ENCODE measurements at places on chromosomes 16 and 17.
A peak's percentile ranks its signal among the peaks of the same experiment; 100 is the strongest.

DNA sequence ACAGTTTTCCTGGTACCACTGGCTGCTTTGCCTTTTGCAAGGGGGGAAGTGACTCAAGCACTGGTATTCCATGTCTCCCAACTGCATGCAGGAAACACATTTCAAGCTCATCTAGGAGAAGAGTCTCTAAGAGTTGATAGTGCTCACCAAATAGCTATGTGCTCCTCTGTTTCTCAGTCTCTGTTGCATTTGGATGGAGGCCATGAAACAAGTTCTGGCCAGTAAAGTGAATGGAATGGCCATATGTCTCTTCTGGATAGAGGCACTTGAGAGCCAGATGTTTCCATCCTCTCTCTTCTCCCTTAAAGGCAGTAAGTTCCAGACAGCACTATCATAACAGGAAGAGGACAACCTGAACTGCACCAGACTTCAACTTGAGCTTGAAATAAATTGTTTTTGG, 60.6 kb downstream of the C16orf82 start:
- DNase-seq: no peak

GRCh38 chr17:68195667-68196393, 52.0 kb upstream of the AMZ2 start:
- no peak for DNase-seq

DNA sequence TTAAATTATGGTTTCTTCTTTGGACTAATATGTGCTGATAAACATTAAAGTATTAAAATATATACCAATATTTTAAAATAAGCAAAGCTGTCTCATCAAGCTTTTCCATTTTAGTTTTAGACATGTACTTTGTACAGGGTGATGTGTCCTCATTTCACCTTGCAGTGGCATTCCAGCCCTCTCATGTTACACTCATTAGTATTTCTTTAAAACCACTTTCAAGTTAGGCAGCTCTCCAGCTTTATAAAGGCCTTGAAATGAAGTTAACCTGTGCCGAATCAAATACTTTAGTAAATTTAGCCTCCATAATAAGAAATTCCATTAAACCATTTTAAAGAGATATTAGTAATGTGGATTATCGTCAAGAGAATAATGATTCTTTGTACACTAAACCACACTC, 107.6 kb upstream of the HLF start:
- DNase-seq: no peak

DNA sequence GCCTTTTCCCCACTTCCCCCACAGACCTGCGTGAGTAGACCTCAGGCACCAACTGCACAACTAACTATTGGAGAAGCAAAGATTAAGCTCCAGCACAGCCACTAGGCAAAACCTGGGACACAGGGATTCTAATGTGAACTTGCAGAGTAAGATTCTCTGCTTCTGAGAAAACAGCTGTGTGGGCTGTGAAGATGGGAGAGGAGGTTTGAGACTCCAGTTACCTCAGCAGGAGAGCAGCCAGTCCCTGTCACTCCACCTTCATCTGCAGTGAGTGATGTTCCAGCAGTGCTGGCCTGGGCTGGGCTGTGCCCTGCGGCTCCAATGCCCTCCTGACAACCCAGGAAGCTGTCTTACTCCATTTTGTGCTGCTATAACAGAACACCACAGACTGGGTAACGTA, 18.0 kb upstream of the ABAT start:
- no peak for DNase-seq

DNA sequence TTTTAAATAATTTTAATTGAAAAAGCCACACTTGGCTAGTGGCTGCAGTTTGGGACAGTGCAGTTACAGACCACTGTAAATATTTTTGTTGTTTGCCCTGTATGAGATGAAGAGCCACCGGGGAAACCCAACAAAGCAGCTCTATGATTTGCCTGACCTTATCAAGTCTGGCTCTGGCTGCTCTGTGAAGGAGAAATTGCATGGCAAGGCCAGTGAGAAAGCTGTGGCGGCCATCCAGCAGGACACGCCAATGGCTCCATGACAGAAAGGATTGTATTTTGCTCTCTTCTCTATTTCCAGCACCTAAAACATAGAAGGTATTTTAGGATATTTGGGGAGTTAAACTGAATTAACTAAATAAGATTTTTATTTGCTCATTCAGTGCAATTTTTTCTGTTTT, 330.0 kb upstream of the DYNLRB2 start:
- DNase-seq: no peak

DNA sequence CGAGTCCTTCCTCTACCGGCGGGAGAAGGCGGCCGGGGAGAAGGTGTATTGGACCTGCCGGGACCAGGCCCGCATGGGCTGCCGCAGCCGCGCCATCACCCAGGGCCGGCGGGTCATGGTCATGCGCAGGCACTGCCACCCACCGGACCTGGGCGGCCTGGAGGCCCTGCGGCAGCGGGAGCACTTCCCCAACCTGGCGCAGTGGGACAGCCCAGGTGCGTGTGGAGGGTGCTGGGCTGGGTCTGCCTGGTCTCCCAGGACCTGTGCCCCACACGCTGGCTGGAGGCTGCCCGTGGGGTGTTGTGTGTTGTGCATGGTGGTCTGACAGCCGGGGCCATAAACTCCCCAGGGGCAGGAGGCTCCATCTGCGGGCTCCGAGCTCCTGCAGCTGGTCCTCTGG, 25.4 kb downstream of the FLYWCH1 start:
- DNase-seq: no peak

DNA sequence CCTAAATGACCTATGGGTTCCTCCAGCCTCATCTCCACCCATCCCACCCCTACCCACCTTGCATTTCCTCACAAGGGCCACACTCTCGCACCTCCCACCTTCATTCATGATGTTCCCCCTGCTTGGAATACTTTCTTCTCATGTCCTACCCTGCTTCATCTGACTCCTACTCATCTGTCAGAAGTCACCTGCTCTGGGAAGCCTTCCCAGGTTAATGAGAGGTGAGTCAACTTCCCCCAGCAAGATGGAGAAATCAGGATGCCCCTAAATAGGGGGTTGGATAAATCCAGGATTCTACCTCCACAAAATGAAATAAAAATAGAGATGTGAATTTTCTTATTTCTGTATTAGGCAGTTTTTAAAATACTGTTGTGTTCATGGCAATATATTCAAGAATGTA, 51.0 kb upstream of the WSB1 start:
- DNase-seq: no peak

DNA sequence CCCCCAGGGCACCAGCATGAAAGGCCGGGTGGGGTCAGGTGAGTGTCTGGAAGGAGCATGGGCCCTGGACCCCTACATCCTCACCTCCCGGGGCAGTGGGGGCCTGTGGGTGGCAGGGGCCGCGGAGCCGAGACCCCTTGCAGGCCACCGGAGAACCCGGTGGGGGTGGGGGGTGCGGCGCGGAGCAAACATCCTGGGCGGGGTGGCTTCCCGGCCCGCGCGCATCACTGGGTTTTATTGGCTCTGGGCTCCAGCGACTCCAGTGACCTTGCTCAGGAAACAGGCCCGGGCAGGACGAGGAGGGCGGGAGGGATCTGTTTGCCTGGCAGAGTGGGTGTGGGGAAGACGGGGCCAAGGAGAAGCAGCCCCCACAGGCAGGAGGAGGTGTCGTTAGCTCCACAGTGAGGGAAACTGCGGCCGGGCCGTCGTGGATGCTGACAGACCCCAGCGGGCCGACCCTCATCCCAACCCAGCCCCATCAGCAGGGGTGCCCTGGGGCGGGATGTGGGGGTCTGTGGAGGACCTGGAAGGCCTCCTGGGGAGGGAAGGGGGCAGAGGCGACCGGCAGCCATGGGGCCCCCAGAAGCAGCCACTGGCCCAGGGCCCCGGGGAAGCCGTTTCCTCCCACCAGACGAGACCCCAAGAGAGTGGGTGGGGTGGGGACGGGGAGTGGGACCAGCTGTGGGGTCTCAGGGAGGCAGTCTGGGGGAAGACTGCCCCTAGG, 10.6 kb downstream of the SSTR5 start:
- DNase-seq: no peak

GRCh38 chr16:66293207-66293735, 73.2 kb upstream of the CDH5 start:
- DNase-seq: no peak

- no peak for DNase-seq
Measured at GRCh38 chr17:70661342-70662222, 492.2 kb downstream of the KCNJ2 start.

- no peak for DNase-seq
Measured at GRCh38 chr16:25224731-25225319, 8.1 kb downstream of the AQP8 start.

GRCh38 chr16:4879049-4879448, 31.8 kb downstream of the UBN1 start:
- no peak for DNase-seq

GRCh38 chr16:12435730-12436129, 368.0 kb downstream of the CPPED1 start:
- DNase-seq: no peak

GRCh38 chr17:42871647-42872046, 20.6 kb downstream of the AOC3 start:
- no peak for DNase-seq

- no peak for DNase-seq
Measured at GRCh38 chr17:44304651-44305050, 3.8 kb upstream of the RUNDC3A start.

- no peak for DNase-seq
Measured at GRCh38 chr17:35875800-35876139, 4.4 kb downstream of the CCL5 start.

DNA sequence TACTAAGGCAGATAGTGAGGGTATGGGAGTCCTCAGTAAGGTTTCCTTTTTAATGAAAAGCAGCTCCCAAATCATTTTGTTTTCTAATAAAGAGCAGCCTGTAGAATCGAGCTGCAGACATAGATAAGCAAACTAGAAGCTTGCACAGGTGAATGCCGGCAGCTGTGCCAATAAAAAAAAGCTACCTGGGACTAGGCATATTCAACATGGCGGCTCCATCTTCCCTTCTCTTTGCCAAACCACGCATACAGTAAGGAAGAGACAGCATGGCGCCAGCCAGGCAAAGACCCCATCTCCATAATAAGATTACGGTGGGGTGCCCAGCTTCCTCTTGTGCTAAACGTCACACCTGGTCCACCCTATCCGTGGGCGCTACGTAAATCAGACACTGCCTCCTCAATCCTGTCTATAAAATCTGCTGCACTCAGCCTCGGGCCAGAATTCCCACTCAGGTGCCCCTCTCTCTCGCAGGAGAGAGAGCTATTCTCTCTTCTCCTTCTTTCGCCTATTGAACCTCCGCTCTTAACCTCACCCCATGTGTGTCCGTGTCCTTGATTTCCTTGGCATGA, 92.7 kb upstream of the FA2H start:
- DNase-seq: no peak

DNA sequence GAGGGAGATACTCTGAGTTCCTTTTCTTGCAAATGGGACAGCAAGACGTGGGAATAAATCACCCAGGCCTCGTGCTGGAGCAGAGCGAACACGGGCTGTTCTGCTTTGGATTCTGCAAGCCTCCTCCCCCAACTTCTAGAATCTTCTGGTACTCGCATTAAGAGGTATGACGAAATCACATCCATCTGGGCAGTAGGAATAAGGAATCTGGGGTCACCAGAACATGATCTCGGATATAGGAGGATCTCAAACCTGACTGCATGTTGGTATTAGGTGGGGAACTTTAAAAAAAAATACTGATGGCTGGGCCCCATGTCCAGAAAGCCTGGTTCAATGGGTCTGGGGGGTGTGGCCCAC, 49.8 kb upstream of the USP7 start:
- no peak for DNase-seq

- DNase-seq: peak; percentile 62
Measured at GRCh38 chr16:70736465-70737376, 50.9 kb upstream of the MTSS2 start.

- peak; percentile 26 for DNase-seq
Measured at GRCh38 chr17:28948873-28949184, 2.5 kb downstream of the PHF12 start.

DNA sequence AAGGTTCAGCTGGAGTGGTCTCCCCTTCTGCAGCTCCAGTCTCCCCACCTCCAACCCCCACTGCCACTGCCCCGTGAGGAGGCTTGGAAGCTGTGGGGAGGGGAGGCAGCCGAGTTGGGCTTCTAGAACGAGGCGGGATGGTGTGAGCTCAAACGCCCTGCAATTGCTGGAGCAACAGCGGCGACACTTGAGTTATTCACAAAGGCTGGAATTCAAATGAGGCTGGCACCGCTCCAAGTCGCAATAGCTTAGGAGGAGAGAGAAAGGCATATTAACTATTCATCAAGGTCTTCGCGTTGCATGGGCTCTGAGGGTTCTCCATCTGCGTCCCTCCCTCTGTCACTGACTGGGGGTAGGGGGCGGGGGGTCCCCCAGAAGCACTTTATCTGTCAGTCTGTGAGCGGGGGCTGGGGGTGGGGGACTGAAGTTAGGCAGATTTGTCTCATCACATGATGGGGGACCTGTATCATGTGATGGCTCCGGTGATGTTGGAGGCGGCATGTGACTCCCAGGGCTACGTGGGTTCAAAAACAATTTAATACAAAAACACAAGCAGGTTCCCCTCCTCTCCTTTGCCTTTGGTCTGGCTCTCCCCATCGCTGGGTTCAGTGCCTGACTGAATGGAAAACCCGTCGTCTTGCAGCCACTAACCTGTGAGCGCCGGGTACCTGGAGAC, 70.5 kb downstream of the RBBP6 start:
- DNase-seq: no peak

- DNase-seq: no peak
Measured at GRCh38 chr17:35900280-35900679, 20.1 kb upstream of the CCL5 start.

- no peak for DNase-seq
Measured at GRCh38 chr16:47861999-47862398, 293.8 kb downstream of the ABCC12 start.

GRCh38 chr17:17507465-17508011, 11.3 kb upstream of the RASD1 start:
- no peak for DNase-seq

GRCh38 chr17:40312131-40312731, 3.3 kb downstream of the RARA start:
- peak; percentile 16 for DNase-seq

- DNase-seq: no peak
Measured at GRCh38 chr17:40778461-40778860, 3.9 kb downstream of the KRT27 start.

GRCh38 chr16:81652798-81653505, 126.1 kb upstream of the PLCG2 start:
- no peak for DNase-seq

DNA sequence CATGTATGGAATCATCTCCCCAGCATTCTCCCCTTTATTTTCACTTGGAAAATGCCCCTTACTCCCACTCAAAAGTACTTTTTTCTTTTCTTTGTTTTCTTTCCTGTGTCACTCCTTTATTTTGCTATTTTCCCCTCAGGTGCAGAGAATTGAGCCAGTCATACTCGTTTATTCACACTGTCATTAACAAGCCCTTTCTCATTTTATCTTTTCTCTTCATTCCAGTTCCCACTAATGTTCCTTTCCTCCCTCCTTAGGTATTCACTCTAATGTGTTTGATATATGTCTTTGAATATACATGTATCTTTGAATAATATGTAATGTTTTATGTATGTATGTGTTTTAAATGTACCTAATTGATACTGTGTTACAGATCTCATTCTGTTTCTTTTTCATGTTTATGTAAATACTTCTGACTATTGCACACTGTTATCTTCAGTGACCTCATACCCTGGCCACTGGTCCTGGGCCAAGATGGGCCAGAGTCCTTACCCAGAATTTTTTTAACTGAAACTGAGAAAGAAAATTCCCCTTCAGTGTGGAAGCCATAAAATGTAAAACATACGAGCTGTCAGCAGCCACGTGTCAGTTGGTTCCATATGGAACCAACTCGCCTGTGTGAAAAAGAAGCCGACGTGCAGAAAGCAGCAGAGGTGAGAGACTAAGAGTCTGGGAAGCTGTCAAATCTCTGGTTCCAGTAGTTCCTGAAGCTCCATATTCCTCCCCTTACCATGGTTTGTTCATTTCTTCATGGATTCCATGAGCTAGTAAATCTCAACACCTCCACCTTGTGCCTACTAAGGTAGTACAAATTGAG, 5.8 kb downstream of the SRR start:
- DNase-seq: no peak

- DNase-seq: no peak
Measured at GRCh38 chr17:9932491-9932890, 27.4 kb upstream of the RCVRN start.

Measured in activated naive CD4-positive, alpha-beta T cell treated with anti-CD3 and anti-CD28 coated beads, Interleukin-2, amount 10 ng/mL, durations not matched to agents 7 days and 5 days (primary cell).